ENCODE measurements at places on chromosomes 16 and 17.

DNA sequence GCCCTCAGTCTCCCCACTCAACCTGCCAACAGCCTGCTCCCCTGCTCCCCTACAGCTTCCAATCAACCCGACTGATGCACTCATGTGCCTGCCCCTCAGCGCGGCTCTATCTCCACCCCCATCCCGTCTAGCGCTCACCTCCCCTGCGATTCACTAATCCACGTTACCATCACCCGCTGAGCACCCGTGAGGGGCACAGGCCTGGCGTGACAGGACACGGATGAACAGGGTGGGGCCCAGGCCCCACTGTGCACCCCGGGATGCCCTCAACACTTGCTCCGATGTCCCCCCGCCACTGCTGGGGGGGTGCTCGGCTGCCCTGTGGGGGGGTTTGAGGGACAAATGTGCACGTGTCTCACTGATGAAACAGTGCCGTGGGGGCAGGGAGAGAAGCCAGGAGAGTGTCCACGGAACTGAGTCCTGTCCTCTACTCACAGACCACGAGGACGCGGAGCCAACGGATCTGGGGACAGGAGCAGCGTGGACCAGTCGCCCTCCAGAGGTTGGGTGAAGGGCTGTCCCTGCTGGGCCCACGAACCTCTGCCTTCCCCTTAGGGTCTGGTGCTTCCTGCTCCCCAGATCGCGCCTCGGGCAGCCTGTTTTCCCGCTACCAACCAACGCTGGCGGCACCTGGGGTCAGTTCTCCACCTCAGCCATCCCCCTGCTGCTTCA lies 66.7 kb downstream of the RPH3AL start:
- DNase-seq, result no peak

GRCh38 chr16:13052431-13052830 lies 151.0 kb downstream of the SHISA9 start:
- no peak for DNase-seq

DNA sequence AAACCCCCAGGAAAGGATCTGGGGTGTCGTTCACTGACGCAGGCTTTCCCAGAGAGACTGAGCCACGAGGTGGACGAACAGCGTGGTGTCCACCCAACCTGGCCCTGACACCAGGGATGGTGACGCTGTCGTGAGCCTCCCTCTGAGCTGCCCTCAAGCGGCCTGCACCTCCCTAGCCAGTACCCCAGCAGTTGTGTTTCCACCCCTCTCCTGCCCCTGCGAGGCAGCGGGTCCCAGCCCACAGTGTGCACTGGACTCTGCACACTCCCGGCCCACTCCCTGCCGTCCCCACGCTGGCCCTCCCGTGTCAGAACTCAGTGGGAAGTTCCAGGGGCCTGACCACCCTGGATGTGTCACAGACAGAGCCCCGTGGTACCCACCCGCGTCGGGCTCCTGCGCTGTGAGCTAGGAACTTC lies 39.8 kb downstream of the CBFA2T3 start:
- no peak for DNase-seq

DNA sequence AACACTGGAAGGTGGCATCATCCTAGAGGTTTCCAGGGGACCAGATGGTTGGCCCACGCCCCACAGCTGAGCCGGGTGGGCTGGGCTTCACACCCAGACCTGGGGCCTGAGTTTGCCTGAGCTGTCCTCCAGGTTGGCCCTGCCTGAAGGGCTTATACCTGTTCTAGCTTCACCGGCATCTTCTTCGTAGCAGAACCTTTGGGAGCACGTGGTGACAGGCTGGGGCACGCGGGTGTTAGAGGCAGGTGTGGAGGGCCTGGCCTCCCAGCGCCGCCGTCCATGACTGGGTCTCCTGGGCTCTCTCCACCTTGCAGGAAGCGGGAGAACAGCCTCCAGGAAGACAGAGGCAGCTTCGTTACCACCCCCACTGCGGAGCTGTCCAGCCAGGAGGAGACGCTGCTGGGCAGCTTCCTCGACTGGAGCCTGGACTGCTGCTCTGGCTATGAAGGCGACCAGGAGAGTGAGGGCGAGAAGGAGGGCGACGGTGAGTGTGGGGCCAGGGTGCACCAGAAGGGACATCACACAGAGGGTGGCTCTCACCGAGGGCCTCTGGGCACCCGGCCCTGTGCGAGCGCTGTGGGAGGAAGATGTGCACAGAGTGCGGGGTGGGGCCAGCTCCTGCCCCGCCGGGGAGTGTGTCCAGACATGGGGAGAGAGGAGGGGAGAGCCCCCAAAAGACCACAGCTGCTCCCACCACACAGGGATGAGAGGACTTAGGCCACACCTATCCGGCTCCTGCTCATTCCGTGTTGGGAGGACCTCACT lies 4.6 kb upstream of the TEDC2 start:
- no peak for DNase-seq

GRCh38 chr16:21208446-21209230 lies 2.7 kb downstream of the ZP2 start:
- DNase-seq, result no peak

GRCh38 chr17:41666708-41667279 lies 21.9 kb upstream of the EIF1 start:
- peak; percentile 86 for DNase-seq

- peak; percentile 43 for DNase-seq
These were observed 1.6 kb downstream of the HEATR3 start for GRCh38 chr16:50067290-50067853.

- no peak for DNase-seq
These were observed 5.8 kb downstream of the NUP88 start for GRCh38 chr17:5413682-5414081.

- no peak for DNase-seq
These were observed 4.8 kb upstream of the UTS2R start for GRCh38 chr17:82366749-82367148.

GRCh38 chr17:27336184-27336583 lies 42.3 kb downstream of the WSB1 start:
- no peak for DNase-seq

GRCh38 chr16:17342031-17342430 lies 128.7 kb downstream of the XYLT1 start:
- DNase-seq, result no peak

- no peak for DNase-seq
These were observed 161.7 kb downstream of the SOX9 start for GRCh38 chr17:72282439-72283029.

- DNase-seq, result no peak
These were observed 19.7 kb upstream of the RGS9 start for GRCh38 chr17:65117384-65118035.

DNA sequence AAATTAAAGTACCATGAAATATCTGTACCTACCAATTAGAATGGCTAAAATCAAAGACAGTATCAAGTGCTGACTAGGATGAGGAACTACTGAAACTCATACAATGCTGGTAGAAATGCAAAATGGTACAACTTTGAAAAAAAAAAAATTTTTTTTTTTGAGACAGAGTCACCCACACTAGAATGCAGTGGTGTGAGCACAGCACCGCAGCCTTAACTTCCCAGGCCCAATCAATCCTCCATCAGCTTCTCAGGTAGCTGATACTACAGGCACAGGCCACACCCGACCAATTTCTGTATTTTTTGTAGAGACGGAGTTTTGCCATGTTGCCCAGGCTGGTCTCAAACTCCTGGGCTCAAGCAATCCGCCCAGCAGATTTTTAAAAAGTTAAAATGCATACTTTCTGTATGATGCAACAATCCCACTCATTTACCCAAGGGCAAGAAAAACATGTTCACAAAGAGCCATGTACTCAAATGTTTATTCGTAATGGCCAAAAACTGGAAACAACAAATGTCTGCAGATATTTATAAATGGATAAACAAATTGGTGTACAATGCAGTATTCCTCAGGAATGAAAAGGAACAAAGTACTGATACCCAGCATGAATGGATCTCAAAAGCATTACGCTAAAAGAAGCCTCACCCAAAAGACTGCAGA lies 8.7 kb downstream of the SMURF2 start:
- no peak for DNase-seq

DNA sequence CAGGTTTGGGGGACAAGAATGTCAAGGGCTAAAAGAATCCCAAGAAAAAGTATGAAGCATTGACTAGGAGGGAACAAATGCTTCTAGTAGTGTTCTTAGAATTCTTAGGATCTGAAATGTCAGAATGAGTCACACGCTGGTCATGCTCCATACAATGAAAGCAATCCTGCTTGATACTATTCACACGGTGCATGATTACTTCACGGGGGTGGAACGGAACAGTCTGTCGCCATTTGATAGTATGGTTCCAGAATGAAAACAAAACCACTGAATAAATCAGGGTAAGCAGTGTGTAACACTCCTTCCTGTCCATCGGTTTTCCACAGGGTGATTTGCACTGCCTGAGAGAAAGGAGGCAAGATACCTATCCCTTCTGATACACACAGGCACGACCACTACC lies 22.9 kb upstream of the YWHAE start:
- no peak for DNase-seq

DNA sequence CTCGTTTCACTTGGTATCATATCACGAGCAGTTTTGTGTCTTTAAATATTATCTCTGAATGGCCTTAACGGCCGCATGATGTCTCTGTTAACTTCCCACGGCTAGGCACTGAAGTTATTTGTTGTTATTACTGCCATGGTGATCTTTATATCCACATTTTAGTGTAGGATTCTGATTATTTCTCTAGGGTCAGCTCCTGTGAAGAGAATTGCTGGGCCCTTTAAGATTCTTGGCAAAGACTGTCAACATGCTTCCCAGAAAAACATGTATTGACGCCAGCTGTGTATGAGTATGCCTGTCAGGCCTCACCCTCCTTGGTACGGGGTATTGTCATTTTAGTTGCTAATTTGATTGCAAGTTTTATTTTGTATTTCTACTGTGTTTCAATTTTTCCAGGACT lies 263.5 kb downstream of the SNX29 start:
- DNase-seq, result no peak

DNA sequence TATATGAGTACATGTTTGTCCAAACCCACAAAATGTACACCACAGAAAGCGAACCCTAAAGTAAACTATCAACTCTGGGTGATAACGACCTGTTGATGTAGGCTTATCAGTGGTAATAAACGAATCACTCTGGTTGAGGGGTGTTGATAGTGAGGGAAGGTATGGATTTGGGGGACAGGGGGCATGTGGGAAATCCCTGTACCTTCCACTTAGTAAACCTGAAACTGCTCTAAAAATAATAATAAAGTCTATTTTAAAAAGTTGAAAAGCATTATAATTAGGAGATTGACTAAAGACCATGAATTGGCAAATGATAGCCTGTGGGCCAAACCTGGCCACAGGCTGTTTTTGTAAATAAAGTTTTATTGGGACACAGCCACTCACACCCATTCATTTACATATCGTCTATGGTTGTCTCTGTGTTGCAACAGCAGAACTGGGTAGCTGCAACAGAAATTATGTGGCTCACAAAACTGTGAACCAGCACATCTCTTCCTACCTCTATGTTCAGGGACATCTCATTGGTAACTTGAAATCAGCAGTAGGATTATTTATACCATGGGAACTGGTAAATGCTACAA lies 85.5 kb upstream of the CDYL2 start:
- no peak for DNase-seq

DNA sequence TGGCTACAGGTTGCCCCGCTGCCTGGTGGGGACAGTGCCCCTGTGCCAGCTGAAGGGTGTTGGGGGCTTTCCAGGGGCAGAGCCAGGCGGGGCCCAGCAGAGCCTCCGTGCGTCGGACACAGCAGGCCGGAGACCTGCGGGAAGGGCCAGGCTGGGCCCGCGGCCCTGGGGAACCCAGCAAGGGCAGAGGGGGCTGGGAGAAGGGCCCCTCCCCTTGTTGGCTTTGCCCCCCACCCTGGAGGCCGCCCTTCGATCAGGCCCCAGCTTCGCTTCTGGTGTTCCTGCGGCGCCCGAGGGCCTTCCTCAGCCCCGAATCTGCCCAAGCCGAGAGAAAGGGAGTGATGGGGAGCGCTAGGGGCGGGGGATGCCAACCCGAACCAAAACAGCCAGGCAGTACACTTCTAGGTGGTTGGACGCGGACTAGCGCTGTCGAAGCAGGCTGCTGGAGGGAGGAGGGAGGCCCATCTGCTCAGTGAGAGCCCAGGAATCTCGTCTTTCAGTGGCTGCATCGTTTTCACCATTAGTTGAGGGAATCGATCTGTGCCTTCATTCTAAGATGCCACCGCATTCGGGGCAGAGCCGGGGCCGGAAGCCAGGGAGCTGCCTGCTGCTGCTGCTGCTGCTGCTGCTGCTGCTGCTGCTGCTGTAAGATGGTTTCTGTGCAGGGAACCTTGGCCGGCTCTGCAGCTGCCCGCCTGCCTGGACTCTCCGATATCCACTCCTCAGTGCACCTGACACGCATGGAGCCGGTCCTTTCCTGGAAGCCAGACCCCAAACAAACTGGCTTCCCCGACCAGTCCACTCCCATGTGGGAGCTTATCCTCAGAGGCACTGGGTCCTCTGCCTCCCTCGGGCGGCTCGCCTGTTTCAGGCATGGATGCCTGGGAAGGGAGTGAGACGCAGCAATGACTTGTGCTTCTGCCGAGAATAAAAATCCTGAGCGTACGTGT lies 1.7 kb downstream of the JPH3 start:
- DNase-seq, result no peak

GRCh38 chr16:10752843-10753523 lies 9.3 kb downstream of the NUBP1 start:
- DNase-seq, result peak; percentile 34

GRCh38 chr17:15662681-15663080 lies 21.4 kb downstream of the TRIM16 start:
- no peak for DNase-seq

GRCh38 chr17:31491376-31492131 lies 100.1 kb downstream of the RAB11FIP4 start:
- peak; percentile 59 for DNase-seq

DNA sequence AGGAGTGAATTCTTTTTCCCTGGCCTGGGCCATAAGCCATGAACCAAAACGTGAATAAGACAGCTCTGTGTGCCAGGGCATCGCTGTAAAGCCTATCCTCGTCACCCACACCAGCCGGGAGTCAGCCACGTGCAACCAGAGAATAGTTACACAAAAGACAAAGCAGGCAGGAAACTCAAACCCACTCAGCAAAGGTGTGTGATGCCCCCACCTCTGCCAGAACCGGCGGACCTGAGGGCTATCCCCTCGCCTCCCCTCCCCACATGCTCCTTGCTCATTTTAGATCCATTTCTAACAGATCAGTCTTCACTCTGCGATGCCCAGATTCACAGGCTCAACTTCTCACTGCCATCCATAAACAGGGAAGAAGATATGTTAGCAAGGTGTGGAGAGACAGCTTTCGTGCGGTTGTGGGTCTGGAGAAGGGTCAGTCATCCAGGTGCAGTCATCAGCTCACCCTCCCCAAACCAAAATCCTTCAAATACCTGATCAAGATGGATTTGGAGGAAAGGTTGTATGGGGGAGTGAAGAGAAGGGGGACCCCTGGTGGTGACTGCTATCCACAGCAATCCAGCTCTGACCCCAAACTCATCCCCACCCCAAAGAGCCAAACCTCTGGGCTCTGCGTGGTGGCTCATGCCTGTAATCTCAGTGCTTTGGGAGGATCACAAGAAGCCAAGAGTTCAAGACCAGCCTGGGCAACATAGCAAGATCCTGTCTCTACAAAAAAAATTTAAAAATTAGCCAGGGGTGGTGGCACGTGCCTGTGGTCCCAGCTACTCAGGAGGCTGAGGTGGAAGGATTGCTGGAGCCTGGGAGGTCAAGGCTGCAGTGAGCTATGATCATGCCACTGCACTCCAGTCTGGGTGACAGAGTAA lies 219.2 kb downstream of the C16orf78 start:
- DNase-seq, result peak; percentile 74

- DNase-seq, result no peak
These were observed 494.6 kb downstream of the CDH11 start for GRCh38 chr16:64627288-64627687.

GRCh38 chr17:17236295-17237025 lies 508 bp downstream of the FLCN start:
- DNase-seq, result peak; percentile 31

GRCh38 chr17:49031965-49032928 lies 35.1 kb downstream of the IGF2BP1 start:
- DNase-seq, result peak; percentile 88

- no peak for DNase-seq
These were observed 19.3 kb downstream of the CASKIN1 start for GRCh38 chr16:2177101-2177500.
